ENCODE measurements at places on chromosomes 6 and 20.

GRCh38 chr20:15814911-15815310 lies 758.3 kb downstream of the KIF16B start:
- DNase-seq = no peak

DNA sequence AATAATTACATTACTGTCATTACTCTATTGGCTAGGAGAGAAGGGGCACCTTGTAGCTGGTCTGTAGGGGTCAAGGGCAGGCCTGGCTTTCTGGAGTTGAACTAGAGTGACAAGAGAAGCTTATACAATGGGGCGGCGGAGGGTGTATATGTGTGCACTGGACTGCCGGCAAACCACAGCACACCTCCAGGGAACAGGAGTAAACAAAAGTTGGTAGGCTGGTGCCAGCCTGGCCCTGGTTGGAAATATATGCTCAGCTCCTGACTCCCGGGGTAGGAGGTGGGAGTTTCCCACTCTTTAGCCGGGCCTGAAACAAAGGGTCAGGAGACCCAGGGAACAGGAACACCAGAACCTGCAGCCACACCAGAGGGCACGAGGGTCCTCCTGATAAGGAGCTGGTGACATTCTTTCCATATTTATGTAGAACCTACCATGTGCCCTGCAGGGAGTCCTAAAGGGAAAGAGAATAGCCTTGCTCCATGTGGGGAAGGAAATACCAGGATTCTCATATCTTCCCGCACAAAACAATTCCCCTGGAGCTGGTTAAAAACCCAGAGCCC lies 5.1 kb downstream of the C6orf132 start:
- DNase-seq = no peak

DNA sequence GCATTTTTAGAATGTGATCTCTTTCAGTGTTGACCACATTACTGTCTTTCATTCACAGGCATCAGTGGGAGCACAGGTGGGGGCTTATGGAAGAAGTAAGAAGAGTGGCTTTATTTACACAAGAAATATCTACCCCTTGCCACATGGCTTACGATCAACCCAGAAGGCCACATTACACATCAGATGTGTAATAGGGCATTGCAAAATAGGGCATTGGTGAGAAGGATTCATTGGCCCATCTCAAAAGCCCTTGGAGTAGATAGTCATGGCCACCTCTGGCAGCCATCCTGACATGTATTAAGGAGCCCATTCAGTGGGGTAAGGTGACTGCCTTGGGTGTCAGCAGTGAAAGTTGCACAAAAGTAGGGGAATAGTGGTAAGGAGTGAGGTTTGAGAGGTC lies 97.5 kb downstream of the MAFB start:
- DNase-seq = no peak

- DNase-seq = peak; percentile 29
Measured at GRCh38 chr20:60000271-60001042, 42.2 kb downstream of the CDH26 start.

GRCh38 chr20:22789676-22790075 lies 205.3 kb upstream of the FOXA2 start:
- no peak for DNase-seq

DNA sequence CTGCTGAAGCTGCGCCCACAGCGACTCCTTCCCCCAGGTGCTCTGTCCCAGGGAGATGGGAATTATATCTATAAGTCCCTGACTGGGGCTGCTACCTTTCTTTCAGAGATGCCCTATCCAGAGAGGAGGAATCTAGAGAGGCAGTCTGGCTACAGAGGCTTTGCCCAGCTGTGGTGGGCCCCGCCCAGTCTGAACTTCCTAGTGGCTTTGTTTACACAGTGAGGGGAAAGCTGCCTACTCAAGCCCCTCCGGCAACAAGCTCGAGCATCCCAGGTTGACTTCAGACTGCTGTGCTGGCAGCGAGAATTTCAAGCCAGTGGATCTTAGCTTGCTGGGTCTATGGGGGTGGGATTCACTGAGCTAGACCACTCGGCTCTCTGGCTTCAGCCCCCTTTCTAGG lies 152.5 kb upstream of the MAP3K7 start:
- no peak for DNase-seq

DNA sequence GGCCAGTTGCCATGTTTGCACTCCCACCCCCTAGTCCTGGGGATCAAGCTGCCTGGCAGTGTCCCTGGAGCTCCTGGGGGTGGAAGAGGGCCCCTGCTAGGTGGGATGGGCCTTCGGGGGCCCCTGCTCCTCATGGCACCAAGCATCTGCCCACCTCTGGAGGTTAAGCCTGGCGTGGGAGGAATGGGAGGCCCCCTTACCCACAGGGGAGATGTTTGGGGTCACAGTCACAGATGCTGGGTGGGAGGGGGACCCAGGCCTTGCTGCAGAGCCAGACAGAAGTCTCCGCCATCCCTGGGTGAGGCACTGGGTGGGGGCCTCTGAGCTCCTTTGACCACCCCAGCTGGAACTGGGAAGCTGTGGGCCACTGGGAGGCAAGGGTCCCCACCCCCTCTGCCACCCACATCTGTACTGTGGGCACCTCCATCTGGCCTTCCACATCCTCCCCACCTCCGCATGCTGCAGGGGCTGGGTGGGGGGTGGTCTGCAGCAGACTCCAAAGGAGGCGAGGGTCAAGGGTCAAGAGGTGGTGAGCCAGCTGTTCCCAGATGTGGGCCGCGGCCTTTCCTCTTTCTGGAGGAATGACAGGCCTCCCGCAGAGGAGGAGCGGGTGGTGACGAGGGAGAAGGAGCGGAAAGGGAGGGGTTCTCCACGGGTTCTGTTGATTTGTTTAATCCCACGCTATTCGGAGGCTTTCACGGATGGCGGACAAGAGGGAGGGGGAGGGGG lies 41.5 kb downstream of the YTHDF1 start:
- DNase-seq = no peak

DNA sequence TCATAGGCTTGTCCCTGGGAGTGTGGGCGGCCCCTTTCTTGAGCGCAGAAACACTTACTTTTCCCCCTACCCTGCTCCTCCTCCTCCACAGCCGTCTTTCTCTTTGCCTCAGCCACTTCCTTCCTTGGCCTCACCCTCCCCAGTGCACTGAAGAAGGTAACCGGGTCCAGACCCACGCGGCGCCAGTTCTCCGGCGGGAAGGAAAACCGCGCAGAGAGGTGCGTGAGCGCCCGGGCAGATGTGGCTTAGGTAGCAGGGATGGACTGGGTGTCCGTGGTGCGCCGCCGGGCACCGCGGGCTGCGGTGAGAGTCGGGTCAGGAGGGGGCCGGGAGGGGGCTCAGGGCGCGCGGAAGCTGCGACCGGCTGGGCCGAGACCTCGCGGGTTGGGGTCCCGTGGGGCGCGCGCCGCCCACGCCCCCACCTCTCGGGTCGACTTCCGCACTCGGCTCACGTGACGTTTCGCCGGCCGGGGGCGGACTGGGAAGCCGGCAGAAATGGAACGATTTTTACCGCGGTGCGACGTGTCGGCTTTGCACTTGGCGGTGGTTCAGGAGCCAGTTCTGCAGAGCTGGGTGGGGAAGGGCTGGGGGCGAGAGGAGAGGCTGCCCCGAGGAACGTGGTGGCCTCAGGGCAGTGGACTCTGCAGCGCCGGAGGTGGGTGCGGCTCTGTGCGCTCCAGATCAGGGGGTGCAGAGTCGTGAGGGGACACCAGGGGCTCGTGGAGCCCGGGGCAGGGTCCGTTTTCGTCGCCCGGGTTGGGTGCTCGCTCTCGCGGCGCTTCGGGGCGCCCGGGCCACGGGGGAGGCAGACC lies at the start of gene ABRACL:
TSS of gene ABRACL (plus strand) at position 88 of the 812 bp plus-strand sequence. CDS start 5,416 bp downstream, outside the sequence.
- peak; percentile 67 for DNase-seq

Measured in NCI-H1436 (cell line).